HTR-8/SVneo (cell line): ENCODE measurements at places on chromosomes 7 and 10.

GRCh38 chr10:49176310-49177268 lies 11.6 kb downstream of the TMEM273 start:
- DNase-seq = no peak

DNA sequence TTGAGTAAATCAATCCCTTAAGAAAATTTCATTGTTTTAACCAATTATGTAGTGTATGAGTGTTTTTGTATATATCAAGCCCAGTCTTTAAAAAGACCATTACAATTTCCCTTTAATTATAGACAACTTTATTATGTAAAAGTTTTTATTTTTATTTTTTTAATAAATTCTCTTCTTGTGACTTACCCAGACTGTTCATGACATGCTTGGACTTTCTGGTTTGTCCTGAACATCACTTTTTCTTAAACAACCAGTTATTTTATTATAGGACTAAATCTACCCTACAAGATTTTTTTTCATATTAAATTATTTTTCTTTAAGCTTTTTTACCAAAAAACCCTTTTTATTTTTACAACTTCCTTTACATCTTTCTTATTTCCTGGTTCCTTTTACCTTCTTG lies 410.4 kb downstream of the ATRNL1 start:
- no peak for DNase-seq

GRCh38 chr7:44965441-44965903 lies 13.3 kb downstream of the MYO1G start:
- DNase-seq = no peak

GRCh38 chr10:102997998-102998397 lies 79.9 kb downstream of the CNNM2 start:
- no peak for DNase-seq

GRCh38 chr7:140458201-140458600 lies 21.1 kb downstream of the MKRN1 start:
- no peak for DNase-seq

- DNase-seq = no peak
Measured at GRCh38 chr7:87317691-87318245, 27.7 kb upstream of the CROT start.

- DNase-seq = no peak
Measured at GRCh38 chr10:132240156-132240555, 53.4 kb downstream of the DPYSL4 start.

DNA sequence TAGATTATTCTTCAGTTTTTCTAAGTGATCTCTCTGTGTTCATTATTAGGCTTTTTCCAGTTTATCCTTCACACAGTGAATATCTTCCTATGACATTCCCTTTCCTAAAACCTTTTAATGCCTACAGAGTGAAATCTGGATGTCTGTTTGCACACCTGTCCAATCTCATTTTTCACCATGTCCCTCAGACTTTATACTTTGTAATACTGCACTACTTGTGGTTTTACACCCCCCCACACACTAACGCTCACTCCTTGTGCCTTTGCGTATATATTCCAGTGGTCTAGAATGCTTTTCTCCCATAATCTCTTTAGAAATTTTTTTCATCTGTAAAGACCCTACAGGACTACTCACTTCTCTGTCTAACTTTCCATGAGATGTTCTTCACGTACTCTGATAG lies 98.2 kb downstream of the EXOC6 start:
- DNase-seq = no peak
